ENCODE measurements at places on chromosomes 6 and 20.

DNA sequence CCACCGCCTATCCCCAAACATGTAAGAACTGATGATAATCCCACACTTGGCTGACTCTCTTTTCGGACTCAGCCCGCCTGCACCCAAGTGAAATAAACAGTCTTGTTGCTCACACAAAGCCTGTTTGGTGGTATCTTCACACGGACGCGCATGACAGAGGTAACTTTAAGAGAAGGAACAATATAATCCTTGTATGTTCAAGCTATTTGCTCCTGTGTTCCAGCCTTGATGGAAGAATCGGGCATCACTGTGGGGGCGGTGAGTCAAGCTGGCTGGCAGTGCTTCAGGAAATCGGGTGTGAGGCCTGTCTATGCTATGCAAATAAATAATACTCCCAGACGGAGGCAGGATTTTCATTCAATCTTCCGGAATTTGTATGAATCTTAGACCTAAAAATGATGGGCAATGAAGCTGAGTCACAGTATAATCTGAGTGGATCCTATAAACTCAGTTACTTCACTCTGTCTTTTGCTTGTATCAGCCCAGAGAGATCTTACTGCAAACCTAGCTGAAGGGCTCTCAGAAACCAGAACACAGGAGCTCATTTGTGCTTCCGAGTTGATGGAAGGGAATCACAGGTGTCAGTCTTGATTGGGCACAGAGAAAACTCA lies 45.2 kb upstream of the NT5E start:
- DNase-seq: no peak

- DNase-seq: no peak
These were observed 150.2 kb downstream of the PRL start for GRCh38 chr6:22146678-22146930.

DNA sequence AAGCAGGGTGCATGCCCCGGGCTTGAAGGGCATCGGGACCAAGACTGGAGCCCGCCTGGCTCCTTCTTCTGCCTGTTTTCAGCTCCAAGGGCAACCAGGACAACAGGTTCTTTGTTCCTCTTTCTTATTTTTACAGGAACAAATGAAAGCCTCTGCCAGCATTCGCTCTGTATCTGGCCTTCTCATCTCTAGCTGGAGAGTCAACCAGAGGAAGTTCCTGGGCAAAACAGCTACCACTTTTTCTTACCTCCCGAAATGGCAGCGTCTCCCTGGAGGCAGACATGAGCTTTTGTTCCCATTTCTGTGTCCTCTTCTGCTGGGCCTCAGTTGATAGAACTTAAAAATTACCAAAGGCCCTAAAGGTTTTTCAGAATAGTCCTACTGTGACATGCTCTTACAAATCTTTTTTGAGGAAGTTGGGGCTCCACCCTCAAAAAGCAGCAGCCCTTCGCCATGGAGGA lies 74.1 kb upstream of the NAA20 start:
- no peak for DNase-seq

DNA sequence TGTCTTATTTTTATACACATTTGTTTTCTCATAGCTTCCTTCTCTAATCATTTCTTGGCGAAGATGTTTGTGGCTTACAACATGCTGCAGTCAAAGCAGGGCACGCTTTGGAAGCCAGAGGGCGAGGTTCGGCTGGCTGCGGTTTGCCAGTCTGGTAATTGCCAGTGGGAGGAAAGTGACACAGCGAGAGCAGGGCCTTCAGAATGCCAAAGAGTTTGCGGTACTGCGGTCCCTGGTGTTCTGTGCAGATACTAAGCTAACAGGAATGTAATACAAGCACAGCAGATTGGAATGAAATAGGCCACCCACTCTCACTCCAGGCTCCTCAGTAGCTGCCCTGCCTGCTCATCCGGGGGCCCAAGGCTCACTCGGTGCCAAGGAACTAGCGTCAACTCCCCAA lies 58.7 kb upstream of the TGM3 start:
- no peak for DNase-seq

DNA sequence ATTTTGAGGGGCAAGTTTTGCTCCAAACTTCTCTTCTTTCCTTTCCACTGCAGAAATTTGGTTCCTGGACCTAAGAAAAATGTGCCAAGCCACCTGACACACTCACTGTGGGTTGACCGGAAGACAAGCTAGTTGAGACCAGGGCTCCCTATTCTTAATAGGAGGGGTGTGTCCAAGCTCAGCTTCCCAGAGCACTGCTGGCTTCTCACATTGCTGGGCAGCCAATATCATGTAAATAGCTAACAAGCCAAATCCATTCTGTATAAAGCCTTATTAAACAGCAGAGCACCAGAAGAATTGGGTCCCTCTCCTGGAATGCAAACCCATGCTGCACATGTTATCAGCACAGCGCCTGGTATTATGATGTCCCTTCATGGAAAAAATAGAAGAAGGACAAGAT lies 17.0 kb upstream of the SAMD3 start:
- DNase-seq: no peak

GRCh38 chr20:24969186-24970029 lies 20.3 kb downstream of the CST7 start:
- DNase-seq: no peak

DNA sequence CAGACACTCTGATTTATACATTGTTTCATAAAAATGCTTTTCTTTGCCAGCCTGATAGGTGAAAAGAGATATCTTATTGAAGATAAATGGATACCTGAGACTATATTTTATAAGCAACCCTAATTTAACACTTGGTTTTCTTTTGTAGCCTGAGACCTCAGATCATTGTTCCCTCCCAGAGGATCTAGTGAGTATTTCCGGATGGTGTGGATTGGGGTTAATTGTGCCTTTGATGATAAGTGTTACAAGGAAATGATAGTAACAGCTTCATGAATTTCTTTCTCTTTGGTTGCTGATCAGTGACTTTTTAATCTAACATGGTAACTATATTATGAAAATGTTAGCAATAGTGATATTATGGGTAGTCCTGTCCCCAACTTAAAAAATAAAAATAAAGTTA lies 30.4 kb downstream of the KDM1B start:
- DNase-seq: no peak

- DNase-seq: no peak
These were observed 29.2 kb downstream of the SGK1 start for GRCh38 chr6:134288538-134289203.

DNA sequence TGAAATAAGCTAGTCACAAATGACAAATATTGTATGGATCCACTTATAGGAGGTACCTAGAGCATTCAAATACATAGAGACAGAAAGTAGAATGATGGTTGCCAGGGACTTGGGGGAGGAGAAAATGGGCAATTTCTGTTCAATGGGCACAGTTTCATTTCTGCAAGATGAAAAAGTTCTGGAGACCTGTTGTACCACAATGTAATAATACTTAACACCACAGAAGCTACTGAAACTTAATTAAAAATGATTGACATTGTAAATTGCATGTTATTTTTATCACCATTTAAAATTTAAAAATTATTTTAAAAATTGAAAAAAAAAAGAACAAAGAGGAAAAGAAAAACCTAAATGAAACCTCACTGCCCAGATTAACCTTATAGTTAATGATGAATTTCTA lies 67.4 kb downstream of the NHLRC1 start:
- no peak for DNase-seq

DNA sequence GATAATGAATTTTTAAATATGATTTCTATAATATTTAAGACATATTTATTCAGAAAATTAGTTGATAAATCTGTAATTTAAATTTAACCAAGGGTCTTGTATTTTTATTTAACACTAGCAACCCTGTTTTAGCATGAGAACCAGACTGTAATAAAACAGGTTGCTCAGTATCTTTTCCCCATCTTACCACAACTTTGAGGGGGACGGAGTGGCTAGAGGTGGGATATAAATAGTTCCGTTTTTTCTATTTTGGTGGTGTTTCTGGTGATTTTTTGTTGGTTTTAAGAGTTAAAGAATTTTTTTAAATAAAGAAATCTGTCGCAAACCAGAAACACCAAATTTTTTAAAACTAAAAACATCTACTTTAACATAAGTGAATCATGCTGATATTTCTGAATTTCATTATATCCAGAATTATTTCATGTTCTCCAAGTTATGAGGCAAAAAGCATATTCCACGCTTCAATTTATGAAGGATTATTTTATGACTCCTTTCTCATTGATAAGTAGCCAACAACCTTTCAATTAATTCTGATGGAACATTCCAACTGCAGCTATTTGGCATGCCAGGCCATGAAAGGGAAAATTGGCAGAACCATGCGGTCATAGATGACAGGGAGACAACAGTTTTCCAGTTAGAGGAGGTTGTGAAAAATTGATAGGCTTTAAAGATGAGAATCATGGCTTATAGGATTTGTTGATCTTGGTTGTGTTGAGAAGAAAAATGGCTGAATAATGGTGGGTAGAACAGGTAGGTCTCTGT lies 151.9 kb upstream of the CARMIL1 start:
- DNase-seq: no peak

DNA sequence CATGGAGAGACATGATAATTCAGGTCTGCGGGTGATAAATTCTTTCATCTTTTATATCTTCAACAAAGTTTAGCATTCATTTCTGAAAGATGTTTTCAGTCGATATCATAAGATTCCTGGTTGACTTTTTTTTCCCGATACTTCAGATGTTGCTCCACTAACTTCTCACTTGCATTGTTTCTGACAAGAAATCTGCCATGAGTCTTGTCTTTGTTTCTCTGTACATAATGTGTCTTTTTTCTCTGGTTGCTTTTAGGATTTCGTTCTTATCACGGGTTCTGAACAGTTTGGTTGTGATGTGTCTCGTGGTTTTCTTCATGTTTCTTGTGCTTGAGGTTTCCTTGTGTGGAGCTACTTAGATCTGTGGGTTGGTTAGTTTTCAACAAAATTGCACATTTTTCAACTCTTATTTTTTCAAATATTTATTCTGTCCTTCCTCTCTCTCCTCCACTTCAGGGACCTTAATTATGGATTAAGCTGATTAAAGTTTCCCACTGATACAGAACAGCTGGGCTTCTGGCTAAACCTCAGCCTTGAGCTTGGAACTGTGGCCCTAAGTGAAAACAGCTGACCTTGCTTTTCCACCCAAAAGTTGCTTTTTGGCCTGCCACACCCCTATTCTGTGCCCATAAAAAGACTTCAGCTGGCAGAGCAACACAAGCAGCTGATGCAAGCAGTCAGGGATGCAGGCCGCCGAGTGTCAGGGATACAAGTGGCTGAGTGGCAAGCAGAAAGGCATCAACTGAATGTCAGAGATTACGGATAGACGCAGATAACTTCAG lies 97.9 kb upstream of the SNX9 start:
- no peak for DNase-seq

DNA sequence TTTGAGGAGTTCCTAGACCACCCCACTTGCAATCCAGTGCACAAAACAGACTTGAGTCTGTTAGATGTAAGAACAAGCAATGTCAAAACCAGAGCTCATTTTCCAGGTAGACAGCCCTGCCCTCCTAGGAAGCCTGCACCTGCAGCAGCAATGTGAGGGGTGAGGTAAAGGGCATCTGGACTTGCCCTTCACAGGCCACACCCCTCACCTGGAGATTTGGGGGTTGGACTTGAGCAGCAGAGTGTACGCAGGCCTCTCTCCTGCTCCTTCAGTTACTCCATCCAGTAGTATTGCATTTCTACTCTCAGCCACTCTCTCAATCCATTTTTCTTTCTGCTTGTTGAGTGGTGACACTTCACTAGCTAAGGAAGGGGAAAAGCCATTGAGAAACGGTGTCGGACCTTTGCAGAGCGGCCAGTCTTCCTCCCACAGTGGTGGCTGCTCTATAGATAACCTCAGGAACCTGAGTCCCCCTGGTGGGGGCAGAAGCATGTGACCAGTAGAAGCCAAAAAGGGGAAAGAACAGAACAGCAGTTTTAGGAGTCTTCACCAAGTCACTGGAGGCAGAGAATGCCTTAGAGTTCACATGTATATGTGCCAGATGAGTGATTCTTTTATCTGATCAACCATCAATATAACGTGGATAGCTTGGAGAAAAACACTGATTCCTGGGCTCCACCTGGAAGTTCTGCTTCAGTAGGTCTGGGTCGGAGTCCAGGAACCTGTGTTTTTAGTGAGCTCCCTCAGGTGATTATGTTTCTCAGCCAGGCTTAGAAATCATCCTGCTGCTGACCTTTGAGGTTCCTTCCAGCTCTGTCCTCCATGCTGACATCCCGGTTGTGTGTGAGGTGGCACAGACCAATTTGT lies 28.0 kb downstream of the ARFGEF2 start:
- no peak for DNase-seq

DNA sequence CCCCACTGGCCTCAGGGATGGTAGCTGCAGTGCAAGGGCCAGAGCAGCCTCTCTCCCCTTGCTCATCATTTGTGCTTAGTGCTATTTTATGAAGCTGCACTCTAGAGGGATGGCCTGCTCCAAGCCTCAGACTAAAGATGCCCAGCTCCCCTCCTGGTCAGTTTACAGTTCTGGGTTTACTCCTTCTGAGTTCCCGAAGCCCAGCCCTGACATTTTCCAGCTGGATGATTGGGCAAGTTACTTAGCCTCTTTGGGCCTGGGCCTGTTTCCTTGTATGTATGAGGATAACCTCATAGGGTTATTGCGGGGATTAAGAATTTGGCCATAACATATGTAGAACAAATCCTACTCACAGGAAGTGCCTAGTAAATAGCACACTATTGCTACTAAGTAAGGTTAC lies 31.8 kb upstream of the EMILIN3 start:
- no peak for DNase-seq

DNA sequence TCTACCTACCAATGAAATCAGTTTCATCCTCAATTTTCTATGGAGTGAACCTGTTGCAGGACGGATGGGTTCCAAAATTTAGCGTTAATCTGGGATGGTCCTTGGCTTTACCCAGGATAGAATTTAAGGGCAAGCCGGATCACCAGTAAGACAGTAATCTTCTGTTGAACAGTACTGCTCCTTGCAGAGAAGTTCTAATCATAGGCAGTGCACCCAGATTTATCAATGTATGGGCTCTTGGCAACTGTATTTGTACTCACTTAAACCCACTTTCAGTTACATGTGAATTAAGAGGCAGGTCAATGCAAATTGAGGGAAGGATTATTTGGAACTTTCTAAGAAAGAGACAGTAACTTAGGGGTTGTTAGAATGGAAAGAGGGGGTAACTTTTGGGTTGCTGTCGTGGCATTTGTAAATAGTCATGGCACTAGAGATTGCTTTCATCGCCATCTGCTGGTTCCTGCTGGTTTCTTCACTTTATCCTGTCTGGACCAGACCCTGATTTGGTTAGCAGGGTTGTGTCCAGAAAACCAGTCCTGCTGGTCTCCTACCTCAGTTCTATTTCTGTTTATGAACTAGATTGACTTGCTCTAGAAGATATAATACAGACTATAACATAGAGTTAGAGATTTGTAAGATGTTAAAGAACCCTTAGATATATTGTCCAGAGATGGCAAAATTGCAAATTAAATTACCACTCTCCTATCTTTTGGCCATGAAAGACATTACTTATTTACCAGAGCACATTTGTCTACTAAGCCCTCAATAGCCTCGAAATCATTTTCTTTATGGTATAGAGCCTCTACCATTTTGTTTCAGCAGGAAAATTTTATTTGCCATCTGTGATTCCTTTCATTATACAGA lies 646.3 kb downstream of the UTRN start:
- peak; percentile 1 for DNase-seq

Data from stimulated activated CD4-positive, alpha-beta T cell treated with anti-CD3 and anti-CD28 coated beads, Interleukin-1b, Interleukin-23, amount 100 ng/mL, for 24 hours (primary cell).